Fibroblast of mammary gland (primary cell): ENCODE measurements at places on chromosomes 3 and 15.

GRCh38 chr15:82898961-82899360 is 53.6 kb downstream of the HOMER2 start:
- DNase-seq, result no peak

DNA sequence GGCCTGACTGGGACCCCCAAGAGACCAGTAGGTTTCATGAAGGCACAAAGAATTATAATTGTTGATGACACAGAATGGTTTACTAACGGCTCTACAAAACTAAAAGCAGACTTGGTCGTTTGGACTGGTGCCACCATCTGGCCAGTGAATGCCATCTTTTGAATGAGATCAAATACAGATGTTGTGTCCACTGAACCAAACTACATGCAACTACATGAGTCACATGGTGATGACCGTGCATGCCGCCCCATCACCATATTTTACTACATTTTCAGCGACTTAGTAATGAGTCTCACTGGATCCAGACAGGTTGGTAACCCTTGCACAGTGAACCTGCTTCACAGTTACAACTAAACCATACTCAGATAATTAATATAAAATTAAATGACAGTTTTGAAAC is 803.3 kb downstream of the DIPK2A start:
- peak; percentile 60 for DNase-seq

- DNase-seq, result no peak
Measured at GRCh38 chr3:112643621-112644240, 2.8 kb upstream of the CCDC80 start.

DNA sequence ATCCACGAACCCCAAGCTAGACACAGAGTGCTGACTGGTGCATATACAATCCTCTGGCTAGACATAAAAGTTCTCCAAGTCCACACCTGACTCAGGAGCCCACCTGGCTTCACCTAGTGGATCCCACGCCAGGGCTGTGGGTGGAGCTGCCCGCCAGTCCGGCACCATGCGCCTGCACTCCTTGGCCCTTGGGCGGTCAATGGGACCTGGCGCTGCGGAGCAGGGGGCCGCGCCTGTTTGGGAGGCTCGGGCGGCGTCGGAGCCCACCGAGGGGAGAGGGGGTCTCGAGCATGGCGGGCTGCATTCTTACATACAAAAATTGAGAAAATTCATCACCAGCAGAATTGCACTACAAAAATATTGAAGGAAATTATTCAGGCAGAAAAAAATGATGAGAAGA is 120.7 kb upstream of the FAN1 start:
- DNase-seq, result no peak

- DNase-seq, result peak; percentile 70
Measured at GRCh38 chr3:146189519-146190173, 28.7 kb upstream of the PLOD2 start.

GRCh38 chr3:168094877-168095610 is 680 bp downstream of the GOLIM4 start:
- peak; percentile 77 for DNase-seq

DNA sequence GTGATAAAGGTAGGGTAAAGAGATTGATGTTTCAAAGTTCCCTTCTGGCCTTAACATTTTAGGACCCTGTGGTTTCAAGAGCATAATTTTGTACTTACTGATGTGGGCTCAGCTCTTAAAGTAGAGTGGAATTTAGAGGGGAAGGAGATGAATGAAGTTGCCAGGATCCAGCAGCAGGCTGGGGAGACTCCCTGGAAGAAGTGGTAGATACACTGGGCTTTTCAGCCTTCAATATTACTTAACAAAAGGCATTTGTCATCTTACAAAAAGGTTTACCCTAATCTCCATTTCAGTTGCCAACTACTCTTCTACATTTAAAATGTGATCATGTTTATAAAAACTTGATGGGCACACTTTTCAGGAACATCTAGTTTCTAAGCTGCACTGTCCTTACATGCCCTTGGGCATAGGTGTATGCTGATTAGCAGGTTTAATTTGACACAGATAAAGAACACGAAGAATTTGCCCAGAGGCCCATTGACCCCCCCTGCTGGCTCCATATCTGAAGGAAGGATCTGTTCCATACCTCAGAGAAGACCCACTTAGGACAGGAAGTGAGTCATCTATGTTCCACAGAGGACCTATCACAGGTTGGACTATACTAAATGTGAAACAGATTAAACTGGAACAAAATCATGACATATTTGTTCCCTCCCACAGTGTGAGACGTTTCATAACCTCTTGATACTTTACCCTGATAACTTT is 93.0 kb upstream of the LPP start:
- peak; percentile 81 for DNase-seq

- no peak for DNase-seq
Measured at GRCh38 chr15:85906640-85907039, 111.9 kb upstream of the KLHL25 start.

GRCh38 chr3:126510308-126510910 is 7.2 kb downstream of the UROC1 start:
- no peak for DNase-seq

DNA sequence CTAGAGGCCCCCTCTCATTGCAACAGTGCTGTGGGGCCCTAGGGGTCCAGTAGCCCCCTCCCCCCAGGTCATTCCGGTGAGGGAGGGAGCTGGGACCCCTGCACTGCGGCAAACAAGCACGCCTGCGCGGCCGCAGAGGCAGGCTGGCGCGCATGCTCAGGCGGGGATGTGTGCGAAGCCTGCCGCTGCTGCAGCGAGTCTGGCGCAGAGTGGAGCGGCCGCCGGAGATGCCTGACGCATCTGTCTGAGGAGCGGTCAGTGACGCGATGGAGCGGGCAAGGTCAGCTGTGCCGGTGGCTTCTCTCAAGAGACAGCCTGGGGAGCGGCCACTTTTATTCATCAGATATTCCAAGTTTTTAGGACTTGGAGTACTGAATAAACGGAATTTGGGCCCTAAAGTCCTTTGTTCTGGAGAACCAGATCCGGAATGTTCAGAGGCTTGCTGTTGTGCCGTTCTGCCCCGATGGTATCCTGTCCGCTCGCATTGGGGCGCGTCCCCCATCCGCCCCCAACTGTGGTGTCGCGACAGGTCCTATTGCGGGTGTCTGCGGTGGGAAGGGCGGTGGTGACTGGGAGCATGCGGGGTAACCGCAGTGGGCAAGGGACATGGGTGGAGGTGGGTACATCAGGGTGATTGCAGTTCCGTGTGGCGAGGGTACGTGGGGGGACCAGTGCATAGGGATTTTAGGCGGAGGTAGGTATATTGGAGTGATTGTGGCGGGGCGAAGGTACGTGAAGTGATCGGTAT is at the start of the genes SNRPN and SNURF:
TSS of gene SNRPN (plus strand) at position 205 of the 748 bp plus-strand sequence. CDS start 19,467 bp downstream, outside the sequence.
TSS of gene SNURF (plus strand) at position 205 of the 748 bp plus-strand sequence. CDS start at position 267, 62 bp downstream.
- peak; percentile 70 for DNase-seq

DNA sequence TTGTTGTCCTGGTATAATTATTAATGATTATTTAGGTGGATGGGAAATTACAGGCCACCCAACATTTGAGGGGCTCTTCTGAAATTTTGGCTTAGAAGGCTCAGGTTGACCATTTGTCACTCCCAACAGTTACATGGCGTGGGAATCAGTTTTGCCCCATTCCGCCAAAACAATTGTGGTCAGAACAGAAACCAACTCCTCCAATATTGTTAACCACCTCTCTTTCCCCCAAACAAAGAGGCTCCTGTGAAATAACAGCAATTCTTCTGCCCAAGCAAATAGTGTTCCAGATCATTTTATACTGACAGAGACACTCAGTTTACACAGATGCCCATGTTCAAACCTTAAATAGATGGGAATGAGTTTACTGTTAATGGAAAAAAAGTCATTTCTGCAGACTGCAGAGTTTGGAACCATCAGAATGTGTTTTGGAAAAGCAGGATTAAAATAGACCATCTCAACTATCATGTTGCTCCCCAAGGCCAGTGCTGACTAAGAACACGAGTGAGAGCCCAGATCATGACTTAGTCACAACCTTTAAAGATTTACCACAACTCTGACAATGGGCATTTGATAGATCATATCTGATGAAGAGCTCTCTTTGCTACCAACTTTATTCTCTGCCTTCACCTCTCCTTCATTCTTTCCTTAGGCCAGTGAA is 102.1 kb downstream of the DUT start:
- peak; percentile 84 for DNase-seq

- no peak for DNase-seq
Measured at GRCh38 chr15:50365971-50366370, 11.0 kb upstream of the GABPB1 start.

DNA sequence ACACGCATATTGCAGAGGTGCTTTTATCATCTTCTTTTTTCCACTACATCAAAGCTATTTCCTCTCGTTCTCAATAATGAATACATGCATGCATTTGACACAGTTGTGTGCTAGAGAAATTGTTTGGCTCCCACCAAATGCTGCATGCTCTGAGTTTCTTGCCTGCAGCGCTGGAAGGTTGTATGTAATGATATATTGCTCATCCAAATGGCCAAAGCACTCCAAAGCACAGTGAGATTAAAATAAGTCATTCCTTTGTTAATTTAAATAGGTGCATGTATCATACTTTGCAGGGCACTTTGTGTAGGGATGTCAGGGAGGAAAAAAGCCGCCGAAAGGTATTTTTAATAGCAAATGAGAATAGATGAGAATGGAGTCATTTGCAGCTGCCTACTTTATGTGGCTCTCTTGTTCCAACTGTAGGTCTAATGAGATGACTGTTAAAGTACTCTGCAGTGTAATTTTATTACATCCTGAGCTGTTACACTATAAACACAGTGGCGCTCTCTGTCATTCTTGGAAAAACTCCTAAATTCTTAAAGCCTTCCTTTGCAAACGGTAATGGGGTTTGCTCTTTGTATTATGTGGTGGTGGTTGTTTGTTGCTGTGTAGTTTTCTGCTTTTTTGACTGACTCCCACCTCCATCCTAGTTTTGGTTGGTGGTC is 56.9 kb upstream of the SKOR1 start:
- no peak for DNase-seq

DNA sequence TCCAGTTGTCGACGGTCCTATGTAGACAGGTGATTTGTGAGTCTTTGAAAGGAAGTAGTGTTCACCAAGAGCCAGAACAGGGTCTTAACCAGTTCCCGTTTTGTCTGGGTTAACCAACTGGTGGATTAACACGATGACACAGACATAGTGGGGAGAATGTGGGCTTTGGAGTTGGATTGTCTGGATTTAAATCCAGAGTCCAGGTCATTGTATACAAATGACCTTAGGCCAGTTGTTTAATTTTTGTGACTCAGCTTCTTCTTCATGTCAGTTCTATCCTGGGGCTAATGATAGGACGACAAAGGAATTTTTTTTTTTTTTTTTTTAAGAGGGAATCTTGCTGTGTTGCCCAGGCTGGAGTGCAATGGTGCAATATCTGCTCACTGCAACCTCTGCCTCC is 126.7 kb downstream of the LPP start:
- DNase-seq, result no peak

GRCh38 chr3:63135367-63135766 is 142.7 kb upstream of the SYNPR start:
- DNase-seq, result no peak

GRCh38 chr15:68317281-68318007 is 39.9 kb downstream of the FEM1B start:
- no peak for DNase-seq

- DNase-seq, result no peak
Measured at GRCh38 chr3:163838769-163839168, 1239.5 kb downstream of the SI start.

DNA sequence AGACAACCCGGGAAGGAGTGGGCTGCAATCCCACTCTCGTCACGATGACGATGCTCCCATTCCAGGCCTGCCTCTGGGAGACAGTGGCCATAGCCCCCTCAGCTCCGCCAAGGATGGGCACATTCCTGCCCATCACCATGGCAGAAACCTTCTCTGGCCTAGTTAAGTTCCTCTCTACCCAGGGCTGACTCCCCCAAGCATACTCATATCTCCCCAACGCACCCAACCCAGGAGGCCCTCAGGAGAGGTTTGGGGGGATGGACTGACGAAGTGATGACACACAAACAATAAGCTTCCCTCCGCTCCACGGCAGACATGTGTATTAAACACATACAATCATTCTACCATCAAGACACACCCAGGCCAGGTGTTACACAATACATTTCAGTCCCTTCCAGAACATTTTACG is 60.1 kb downstream of the VGLL4 start:
- DNase-seq, result peak; percentile 67

GRCh38 chr15:73322665-73323373 is 45.9 kb downstream of the HCN4 start:
- DNase-seq, result no peak

DNA sequence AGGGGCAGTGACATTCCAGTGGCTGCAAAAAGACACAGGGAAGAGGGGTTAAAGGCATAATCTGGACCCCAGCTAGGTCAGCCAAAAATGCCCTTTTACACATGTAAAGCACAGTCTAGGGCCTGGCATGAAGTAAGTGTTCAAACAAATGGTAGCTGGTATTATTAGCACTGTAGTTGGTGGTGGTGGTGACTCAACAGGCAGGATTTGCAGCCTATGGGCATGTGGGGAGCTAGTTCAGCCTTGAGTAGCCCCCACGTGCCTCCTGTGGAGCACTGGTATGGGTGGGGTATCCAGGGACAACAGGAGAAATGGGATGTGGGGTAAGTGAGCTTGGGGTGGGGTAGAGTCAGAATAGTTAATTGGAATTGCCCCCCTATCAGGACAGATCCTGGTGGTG is 27.6 kb downstream of the DNASE1L3 start:
- DNase-seq, result no peak

GRCh38 chr3:184133840-184134745 is 1.1 kb upstream of the EIF2B5 start:
- peak; percentile 77 for DNase-seq

GRCh38 chr3:46282696-46283095 is 40.4 kb downstream of the CCR3 start:
- DNase-seq, result no peak

DNA sequence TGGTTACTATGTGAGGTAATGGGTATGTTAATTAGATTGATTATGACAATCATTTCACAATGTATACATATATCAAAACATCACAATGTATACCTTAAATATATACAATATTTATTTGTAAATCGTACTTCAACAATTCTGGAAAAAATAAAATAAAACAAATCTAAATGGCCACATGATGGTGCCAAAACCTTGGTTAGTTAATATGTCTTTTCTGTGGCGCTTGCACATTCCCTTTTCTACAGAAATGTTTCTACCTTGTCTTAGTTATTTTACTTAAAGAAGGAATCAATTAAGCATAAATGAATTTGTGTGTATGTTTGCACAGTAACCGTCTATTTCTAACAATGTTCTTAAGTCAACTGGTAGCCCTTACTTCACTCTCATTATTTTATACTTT is 53.4 kb downstream of the OXSM start:
- DNase-seq, result peak; percentile 22
